ENCODE measurements at places on chromosomes 13 and 19. TPM values are rescaled to one million over a fixed set of nuclear protein-coding genes. Genes with fewer than 3 reads are reported as not detected.

DNA sequence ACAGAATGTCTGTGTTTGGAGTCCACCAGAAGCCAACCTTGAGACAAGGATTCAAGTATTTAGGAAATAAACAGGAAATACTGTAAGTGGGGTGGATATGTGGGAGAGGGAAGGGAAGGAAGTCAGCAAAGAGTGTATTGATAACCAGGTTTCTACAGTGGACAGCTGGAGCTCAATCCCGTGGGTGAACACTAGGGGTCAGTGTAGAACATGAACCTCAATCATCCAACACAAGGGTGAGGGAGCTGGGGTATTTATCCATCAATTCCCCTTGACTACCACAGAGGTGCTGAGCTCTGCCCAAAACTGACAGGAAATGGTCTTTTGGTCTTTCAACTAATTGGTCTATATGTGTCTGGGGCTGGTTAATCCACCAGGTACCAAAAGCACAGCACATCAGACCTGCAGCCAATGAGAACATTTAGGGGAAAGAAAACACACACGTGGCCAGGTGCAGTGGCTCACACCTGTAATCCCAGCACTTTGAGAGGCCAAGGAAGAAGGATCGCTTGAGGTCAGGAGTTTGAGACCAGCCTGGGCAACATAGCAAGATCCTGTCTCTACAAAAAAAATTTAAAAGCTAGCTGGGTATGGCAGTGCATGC is 5.6 kb upstream of the SYDE1 start:
- no peak for DNase-seq

- no peak for DNase-seq
Measured at GRCh38 chr13:69720278-69720983, 387.2 kb upstream of the ATXN8OS start.

DNA sequence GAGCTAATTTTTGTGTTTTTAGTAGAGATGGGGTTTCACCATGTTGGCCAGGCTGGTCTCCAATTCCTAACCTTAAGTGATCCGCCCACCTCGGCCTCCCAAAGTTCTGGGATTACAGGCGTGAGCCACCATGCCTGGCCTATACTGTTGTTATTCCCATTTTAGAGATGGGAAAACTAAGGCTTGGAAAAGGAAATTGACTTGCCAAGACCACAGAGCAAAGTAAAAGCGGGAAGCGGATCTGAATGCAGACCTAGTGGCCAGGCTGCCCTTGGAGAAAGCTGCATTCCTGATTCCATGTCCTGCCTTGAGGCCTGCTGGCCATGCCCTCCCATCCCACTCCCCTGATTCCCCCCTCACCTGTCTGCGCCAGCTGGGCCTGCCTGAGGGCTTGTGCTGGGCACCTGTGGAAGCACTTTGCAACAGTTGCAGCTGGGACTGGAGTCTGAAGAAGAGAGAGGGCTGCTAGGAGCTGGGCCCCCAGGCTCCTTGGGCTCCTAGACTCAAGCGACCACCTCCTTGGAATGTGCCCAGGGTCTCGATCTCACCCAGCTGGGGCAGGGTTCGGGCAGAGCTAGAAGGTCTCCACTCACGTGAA is 5.7 kb downstream of the PALM3 start:
- DNase-seq, result no peak

- DNase-seq, result no peak
Measured at GRCh38 chr19:10116866-10117616, 2.7 kb downstream of the EIF3G start.

DNA sequence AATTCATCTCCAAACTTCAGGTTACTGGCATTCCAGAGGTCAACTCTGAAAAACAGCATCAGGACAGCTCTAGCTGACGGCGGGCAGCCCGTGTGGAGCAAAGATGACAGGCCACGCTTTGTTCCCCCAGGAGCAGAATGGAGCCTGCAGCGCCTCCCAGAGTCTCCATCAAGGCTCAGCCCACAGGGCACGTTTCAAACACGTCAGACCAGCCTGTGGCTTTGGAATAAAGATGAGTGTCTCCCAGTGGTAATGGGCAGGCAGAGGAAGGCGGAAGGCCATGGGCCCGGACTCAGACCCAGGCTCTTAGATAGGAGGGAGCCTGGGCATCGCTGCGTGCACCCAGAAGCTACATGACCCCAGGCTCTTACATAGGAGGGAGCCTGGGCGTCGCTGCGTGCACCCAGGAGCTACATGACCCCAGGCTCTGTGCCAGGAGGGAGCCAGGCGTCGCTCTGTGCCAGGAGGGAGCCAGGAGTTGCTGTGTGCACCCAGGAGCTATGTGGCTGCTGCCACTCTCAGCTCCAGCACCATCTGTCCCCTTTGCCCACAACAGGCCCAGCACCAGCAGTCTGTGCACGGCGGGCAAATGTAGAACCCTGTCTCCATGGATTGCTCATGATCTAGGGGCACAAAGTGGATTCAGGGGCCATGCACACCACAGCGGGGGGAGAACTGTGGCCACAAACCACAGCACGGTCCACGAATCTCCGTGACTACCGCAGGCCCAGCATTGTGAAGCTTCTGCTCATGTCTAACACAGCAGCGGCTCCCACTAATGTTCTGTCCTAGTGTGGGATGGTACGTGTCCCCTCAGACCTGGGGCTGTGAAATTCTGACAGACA is 47.8 kb upstream of the C13orf46 start:
- no peak for DNase-seq

Gene SIGLEC5
- not detected for total RNA-seq

Gene LSR
- 79.4 TPM for total RNA-seq

Gene FCHO1
- not detected for total RNA-seq

Gene C5AR2
- total RNA-seq, result 18.3 TPM

All from ascending aorta (tissue), 2 donors.